Glomerular endothelial cell (primary cell): ENCODE measurements at places on chromosomes 2 and 18. TPM values are rescaled to one million over a fixed set of nuclear protein-coding genes. Genes with fewer than 3 reads are reported as not detected.

LOXHD1 gene
- not detected in 2 replicates for total RNA-seq

NYAP2 gene
- total RNA-seq = not detected in 2 replicates

KCTD18 gene
- total RNA-seq = 13.1 and 13.2 TPM in 2 replicates

TNFAIP6 gene
- 0.82 TPM in 1 of 2 replicates, not detected in the other for total RNA-seq

KCTD1 gene
- total RNA-seq = 11.9 and 14.8 TPM in 2 replicates

VWC2L gene
- total RNA-seq = not detected in 2 replicates

UPP2 gene
- total RNA-seq = not detected in 2 replicates

HOXD9 gene
- 4.7 and 7.6 TPM in 2 replicates for total RNA-seq

CYS1 gene
- total RNA-seq = 0.12 and 1.1 TPM in 2 replicates

STEAP3 gene
- 17.4 and 23.8 TPM in 2 replicates for total RNA-seq

C2orf80 gene
- not detected in 2 replicates for total RNA-seq

SLC8A1 gene
- total RNA-seq = 1.2 and 3.2 TPM in 2 replicates

MC2R gene
- total RNA-seq = not detected in 2 replicates

AGAP1 gene
- 13.3 and 22.3 TPM in 2 replicates for total RNA-seq

ERFE gene
- total RNA-seq = 34.1 and 64.1 TPM in 2 replicates

GALNT3 gene
- total RNA-seq = 3.2 and 4.0 TPM in 2 replicates

IFIH1 gene
- total RNA-seq = 15.8 and 42.4 TPM in 2 replicates

CRYGD gene
- total RNA-seq = not detected in 2 replicates

CAMKMT gene
- 1.7 and 6.1 TPM in 2 replicates for total RNA-seq

REG1B gene
- not detected in 2 replicates for total RNA-seq
